Fibroblast of gingiva (primary cell): ENCODE measurements at places on chromosomes 1 and 21.

GRCh38 chr1:85048296-85049064, at the start of gene MCOLN3:
TSS of gene MCOLN3 (minus strand) at chr1:85048500. CDS start at chr1:85045360, 3,140 bp downstream.
- DNase-seq, result no peak

GRCh38 chr1:45329445-45329844, 2.8 kb downstream of the HPDL start:
- no peak for DNase-seq

- DNase-seq, result no peak
Measured at GRCh38 chr1:243559575-243560162, 290.4 kb downstream of the AKT3 start.

DNA sequence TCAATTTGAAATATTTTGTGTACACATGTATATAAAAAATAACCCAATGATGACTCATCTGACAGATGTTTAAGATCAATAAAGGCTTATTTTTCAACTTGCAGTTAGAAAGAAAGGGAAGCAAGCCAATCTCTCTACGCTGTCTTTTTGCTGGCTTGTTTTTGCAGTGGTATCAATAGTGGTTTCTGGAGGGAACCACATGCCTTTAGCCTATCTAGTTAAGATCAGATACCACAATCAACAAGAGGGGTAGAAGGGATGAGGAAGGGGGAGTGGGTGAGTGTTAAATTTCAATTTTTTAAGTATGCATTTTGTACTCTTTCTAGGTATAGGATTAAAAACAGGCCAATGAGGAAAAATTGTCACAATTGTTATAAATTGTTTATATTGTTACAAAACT, 276.2 kb downstream of the KCNH1 start:
- DNase-seq, result no peak

GRCh38 chr1:62841587-62842169, 57.7 kb downstream of the ATG4C start:
- peak; percentile 57 for DNase-seq

- DNase-seq, result no peak
Measured at GRCh38 chr1:31932491-31933316, 5.5 kb downstream of the PTP4A2 start.

- DNase-seq, result no peak
Measured at GRCh38 chr1:203519053-203519840, 25.3 kb downstream of the OPTC start.

DNA sequence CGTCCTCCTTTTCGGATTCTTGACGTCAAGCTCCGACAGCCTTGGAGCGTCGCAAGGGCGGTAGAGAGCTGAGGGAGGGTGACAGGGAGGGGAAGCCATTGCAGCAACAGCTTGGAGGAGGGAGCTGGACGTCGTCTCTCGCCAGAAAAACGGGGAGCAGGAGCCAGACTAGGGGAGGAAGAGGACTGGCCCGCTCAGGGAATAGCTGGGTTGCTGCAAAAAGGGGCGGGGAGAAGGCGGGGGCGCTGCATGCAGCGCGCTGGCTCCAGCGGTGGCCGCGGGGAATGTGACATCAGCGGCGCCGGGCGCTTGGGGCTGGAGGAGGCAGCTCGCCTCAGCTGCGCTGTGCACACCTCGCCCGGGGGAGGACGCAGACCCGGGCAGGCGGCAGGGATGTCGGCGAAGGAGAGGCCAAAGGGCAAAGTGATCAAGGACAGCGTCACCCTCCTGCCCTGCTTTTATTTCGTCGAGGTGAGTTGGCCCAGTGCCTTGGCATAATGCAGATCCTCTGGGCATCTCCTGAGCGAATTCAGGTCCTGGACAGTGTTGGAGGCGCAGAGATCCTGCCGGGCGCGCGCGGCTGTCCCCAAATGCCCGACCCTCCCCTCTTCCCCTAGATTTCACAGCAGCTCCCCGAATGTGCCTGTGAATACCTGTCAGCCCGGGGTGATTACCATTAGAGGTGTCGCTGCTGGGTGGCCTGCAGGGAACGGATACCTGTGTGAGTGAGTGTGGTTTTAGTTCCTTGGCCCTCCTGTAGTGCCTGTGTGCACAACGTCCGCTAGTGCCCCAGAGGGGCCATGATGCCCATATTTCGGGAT, at the start of gene PLPPR4:
Gene PLPPR4 (plus strand): TSS at position 292 of the 821 bp plus-strand sequence. CDS start 102 bp downstream, at position 394.
- peak; percentile 39 for DNase-seq

DNA sequence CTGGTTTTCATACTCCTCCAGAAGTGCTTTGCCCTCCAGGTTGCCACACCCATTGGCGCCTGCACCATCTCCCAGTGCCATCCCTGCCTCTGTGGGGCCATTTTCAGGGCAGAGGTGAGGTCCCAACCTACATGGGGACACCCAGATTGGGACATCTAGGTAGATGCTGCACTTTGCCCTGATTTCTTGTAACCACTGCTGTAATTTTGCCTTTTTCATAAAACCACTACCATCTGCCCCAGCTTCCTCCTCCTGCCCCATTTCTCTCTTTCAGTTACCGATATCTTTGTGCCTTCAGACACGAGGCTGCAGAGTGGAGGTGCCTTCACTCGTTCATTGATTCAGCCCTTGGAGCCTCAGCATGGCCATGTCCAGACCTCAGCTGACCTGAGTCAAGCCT, 21.4 kb downstream of the FAAH start:
- DNase-seq, result no peak

DNA sequence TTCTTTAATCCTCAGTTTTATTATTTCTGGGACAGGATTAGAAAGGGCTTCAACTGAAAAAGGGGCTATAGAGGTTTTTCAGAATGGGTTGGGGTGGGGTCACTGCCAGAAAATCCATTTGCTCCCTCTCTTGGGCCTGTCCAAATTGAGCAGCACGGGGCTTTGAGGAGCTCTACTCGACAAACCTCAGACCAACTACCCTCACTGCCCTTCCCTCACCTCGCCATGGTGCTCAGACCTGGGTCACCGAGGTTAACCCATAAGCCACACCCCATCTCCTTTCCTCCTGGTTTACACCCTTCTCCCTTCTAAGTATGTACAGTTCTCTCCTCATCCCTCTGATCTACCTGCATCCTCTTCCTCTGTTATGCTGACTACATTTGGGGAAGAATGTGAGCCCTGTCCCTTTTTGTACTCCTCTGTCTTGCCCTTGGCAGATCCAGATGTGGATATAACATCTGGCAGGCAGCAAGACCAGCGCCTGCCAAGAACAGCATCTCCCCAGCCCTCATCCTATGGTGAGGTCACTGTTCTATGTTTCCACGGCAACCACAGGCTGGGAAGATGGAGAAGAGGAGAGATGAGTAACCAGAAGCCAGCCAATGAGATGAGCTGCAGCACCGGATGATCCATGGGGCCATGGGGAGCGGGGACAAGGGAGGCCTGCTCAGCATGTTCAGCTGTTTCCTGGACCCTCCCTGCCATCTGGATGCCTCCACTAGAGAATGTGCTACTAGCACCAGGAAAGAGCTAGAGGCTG, 3.7 kb upstream of the FABP3 start:
- DNase-seq, result peak; percentile 94

- no peak for DNase-seq
Measured at GRCh38 chr1:25922971-25923552, 16.8 kb upstream of the STMN1 start.

DNA sequence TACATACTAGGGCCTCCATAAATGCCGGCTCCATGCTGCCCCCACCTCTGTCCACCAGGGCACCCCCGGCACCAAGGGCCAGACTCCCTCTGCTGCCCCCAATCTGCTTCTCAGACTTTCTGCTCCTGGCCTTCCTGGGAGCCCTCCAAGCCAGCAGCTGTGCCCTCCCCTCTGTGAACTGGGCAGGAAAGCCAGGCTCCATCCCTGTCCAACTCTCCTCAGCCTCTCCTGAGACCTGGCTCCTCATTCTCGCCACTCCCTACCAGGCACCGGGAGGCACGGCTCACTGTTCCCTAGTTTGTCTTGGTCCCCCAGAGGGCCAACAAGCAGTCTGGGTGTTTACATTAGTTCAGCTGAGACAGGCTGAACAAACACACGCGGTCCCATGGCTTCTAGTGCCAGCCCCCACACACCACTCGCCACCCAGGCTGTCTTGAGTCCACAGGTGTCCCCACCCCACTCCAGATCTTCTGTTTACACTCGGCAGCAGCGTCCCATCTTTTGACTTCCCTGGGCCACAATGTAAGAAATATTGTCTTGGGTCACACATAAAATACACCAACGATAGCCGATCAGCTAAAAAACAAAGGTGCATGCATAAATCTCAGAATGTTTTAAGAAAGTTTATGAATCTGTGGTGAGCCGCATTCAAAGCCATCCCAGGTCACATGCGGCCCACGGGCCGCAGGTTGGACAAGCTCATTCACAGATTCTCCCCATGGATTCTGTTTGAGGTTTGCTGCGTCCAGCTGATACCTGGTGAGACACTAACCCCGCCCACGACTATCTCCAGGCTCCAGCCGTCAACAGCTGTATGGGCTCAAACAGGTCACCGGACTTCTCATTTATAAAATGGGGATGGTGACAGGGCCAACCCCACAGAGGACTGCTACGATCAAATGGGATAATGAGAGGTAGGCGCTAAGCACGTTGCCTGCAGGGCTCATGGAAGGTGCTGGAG, 29.5 kb upstream of the ECE1 start:
- no peak for DNase-seq

DNA sequence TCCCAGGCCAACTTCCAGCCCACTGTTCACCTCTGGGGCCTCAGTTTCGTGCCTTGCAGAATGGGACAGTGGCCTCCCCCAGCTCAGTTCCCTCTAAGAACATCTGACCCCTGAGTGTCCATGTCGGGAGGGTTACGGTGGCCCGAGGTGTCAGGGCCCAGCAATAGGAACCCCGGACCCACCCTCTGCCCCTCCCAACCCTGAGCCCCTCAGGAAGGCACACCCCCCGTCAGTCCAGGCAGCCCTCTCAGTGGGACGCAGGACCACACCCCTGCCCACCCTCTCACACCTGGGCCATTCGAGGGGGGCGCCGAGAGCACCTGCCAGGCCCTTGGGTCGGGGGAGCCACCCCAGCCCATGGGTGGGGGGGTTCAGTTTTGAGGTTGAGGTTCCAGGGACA, 447 bp downstream of the TTC34 start:
- no peak for DNase-seq

GRCh38 chr1:211330282-211330936, 3.8 kb downstream of the TRAF5 start:
- no peak for DNase-seq

- peak; percentile 38 for DNase-seq
Measured at GRCh38 chr1:243549791-243550190, 293.9 kb downstream of the SDCCAG8 start.

- no peak for DNase-seq
Measured at GRCh38 chr1:226948051-226948450, 8.0 kb downstream of the COQ8A start.

DNA sequence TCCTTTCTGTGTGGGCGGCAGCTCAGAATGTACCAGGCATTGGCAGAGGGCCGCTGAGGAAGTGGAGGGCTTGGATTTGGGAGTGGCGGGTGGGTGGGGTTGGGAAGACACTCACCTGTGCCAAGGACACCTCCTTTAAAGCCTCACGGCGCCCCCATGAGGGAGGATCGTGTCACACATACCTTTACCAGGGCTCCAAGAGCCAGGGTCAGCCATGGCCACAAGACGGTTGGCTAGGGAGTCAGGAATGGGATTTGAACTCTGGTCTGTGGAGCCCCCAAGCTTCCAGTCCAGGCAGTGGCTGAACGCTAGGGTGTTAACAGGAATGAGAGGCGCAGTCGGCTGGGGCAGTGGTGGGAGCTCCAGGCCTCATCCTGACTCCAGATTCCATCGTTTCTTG, 4.6 kb downstream of the NBL1 start:
- no peak for DNase-seq

DNA sequence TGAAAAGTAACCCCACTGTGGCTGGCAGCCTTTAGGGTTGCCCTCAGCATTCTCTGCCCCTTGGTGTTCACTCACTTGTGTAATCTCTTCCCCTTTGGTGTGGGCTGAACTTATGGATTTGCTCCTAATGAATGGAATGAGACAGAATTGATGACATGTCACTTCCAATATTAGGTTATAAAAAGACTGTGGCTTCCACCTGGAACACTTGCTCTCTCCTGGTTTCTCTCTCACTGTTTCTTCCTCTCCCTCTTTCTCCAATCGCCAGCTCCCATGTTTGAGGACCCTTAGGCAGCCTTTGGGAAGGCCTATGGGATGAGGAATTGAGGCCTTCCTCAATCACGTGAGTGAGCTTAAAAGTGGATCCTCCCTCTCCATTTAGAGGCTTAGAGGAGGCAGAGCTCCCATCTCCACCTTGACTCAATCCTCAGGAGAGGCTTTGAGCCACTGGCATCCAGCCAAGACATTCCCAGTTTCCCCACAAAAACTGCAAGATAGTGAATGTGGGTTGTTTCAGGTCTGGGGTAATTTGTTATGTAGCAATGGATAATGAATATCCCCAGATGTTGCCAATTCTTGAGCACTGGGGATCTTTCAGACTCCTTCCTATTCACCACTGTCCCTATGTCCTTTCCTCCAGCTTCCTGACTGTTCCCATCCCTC, 95.5 kb upstream of the CD34 start:
- no peak for DNase-seq

GRCh38 chr1:54200519-54200997, 591 bp downstream of the MRPL37 start:
- DNase-seq, result no peak

- DNase-seq, result peak; percentile 72
Measured at GRCh38 chr1:243748706-243749283, 101.2 kb downstream of the AKT3 start.

DNA sequence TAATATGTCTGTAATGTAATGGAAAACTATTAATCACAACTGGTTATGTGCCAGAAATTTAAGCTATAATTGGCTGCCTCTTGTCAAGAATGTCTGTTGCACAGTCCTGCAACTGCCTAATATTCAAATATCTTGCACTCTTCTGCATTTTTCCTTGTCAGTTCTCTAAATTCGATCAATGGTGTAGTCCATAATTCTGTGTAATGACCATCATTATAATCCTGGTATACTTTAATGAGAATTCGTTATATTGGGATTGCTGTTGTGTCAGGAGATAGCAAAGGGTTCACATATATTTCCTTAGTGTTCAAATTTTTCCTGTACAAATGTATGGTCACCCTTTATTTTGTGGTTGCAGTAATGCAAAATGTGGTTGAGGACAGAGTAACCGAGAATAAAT, 4.8 kb downstream of the NTNG1 start:
- no peak for DNase-seq

DNA sequence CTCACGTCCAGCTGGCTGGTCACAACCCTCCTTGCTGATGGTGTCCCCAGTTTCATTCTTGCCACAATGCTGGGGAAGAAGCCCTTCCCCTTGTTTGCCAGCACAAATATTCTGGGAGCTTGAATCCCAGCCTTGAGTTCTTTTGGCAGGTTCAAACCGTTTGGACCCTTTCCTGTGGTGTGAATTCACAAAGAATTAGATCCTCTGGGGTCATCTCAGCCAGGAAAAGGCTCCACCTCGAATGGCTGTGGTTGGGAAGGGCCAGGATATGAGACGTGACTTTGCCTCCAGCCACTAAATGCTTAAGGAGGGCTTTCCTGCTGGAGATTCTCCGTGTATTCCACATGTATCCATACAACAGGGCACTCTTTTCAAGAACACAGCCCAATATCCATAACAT, 66.9 kb downstream of the MRPL37 start:
- no peak for DNase-seq
